Stimulated activated memory B cell treated with anti-CD40 and anti-IgM and Interleukin-4, amounts not matched to agents 10 μg/mL and 1 μg/mL and 100 μg/mL, for 72 hours (primary cell): ENCODE measurements at places on chromosomes 11 and 22.

DNA sequence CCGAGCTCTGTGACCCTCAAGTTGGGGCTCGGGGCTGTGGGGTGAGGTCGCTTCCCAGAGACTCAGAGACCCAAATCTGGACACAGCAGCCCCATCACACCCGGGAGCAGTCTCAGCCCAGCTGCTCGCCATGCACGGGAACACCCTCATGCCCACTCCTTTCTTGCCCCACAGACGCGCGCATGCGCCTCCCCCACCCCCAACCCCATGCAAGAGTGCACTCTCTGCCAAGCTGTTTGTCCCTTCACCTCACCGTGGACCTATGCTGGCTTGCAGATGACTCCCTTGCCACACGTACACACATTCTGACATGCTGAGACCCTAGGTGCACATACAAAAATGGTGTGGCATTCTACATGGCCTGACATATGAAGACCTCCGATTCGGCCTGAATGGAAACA lies 478 bp upstream of the CD248 start:
- ATAC-seq: no peak

DNA sequence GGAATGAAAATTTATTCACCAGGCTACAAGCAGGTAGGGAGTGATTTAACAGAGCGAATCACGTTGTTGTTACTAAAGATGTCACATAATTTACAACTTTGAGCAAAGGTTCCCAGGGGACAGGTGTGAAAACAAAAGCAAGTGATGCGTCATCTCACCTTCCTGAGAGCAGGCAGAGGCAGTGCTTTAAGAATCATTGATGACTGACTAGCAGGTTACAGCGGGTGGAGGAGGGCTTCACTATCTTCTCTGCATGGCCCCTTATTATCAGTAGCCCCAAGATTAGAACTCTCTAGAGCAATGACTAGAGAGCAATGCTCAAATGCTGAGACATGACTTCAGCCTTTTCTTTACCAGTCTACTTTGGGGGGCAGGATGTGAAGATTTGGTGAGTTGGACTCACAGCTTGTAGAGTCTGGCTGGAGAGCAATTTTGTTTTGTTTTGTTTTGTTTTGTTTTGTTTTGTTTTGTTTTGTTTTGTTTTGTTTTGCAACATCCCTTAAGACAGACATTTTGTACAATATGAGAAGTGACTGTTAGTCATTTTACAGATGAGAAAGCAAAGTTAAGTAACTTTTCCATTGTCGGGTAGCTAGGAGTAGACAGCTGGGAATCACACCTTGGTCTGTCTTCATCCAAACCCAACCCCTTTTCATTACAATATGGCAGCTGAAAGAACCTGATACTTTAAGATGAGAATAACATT lies 84.8 kb downstream of the SLC1A2 start:
- ATAC-seq: peak; percentile 85

DNA sequence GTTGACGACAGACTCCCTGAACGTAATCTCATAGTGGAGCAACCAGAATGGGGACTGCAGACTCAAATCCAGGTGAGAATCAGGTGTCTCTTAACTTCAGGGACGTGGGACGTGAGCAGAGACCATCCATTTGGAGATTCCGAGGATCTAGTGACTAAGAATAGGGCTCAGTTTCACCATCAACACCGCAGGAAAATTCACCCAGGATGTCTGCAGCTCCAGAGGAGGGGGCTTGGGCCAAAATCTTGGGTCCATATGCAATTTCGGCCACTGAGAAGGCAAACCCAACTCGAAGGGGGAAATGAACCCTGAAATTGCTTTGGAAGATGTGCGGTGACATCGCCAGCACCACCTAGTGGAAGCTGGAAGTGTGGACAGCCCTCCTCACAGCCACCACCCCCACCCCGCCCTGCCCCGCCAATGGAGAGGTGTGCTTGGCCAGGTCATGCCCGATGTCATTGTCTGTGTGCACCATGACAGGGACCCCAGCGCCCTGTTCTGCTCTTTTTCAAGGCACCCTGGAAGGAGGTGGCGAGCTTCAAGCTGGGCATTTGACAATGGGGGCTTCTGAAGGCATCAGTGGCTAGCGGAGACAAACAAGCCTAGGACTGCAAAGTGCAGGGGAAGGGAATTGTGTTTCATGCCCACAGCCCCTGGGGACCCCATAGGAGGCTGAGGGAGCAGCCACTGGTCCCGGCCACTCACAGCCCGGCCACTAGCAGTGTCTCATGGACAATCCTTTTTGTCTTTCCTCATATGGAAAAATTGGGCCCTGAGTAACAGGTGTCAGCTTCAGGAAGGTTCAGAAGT lies 24.8 kb downstream of the APOL1 start:
- ATAC-seq: peak; percentile 89

DNA sequence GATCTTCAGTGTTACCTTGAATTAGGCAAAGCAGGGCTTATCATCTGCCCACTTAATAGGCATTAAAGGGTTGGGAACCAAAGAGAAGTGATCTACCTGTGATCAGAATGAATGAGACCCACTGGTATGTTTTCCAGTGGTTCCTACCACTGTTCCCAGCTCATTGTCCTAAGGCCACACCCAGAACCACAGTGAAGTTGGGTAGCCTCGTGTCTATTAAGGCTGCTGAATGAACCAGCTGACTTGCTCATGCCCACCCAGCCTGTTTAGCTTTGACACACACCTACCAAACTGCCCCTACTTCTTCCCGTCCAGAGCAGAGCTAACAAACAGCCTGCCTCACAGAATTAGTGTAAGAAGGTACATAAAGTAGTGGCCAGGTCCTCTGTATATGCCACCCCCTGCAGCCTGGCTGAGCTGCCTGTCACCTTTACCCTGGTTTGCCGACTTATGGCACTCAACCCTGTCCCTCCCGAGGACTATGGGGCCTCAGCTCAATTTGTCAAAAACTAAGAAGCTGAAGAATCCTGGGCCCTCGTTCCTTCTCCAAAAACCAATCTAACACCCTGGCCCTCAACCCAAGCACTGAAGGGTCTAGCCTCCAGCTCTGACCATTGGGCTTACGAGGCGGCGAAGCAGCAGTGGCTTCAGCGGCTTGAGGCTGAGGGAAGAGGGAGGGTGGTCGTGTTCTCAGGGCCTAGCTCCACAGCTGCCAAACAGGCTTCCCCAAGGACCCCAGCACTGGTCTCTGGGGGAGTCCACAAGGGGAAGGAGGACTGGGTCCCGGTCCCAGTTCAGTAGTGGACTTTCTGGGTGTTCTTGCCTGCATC lies 9.8 kb downstream of the UCP2 start:
- no peak for ATAC-seq

DNA sequence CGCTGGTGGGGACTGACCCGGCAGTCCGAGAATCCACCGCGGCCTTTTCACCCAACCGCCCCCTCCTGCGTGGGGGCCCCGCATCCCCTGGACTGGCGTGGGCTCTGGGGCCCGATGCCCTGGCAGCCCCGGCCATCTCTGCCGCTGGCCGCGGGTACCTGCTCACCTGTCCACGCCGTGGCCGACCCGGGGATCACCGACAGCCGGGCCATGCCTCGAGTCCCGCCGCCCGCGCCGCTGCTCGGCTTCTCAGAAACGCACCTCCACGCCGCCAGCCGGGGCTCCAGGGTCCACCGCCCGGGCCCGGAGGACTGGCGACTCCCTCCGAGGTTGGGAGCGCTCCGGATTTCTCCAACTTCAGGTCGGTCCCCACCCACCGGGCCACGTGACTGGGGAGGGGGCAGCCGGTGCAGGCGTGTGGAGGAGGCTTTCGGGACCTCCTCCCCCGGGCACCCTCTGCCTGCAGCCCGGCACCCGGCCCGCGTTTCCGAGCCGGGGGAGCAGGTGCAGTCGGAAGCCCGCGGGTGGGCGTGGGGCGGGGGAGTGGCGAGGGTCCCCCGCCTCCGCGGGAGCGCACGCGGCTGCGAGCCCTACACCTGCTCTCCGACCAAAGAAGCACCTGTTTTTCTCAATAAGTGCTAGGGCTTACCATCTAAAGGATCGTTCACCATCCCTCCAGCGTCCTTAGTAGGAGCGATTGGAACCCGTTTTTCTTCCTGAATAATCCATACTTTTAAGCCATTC lies 554 bp upstream of the NRIP3 start:
- ATAC-seq: peak; percentile 22

- ATAC-seq: no peak
Observed at GRCh38 chr11:13261591-13262061, 16.0 kb upstream of the BMAL1 start.

GRCh38 chr11:133386262-133386661 lies 146.0 kb downstream of the OPCML start:
- no peak for ATAC-seq

- peak; percentile 47 for ATAC-seq
Observed at GRCh38 chr22:25148149-25148691, 51.4 kb upstream of the CRYBB3 start.

- ATAC-seq: no peak
Observed at GRCh38 chr22:47810505-47811500, 1048.4 kb downstream of the TBC1D22A start.

DNA sequence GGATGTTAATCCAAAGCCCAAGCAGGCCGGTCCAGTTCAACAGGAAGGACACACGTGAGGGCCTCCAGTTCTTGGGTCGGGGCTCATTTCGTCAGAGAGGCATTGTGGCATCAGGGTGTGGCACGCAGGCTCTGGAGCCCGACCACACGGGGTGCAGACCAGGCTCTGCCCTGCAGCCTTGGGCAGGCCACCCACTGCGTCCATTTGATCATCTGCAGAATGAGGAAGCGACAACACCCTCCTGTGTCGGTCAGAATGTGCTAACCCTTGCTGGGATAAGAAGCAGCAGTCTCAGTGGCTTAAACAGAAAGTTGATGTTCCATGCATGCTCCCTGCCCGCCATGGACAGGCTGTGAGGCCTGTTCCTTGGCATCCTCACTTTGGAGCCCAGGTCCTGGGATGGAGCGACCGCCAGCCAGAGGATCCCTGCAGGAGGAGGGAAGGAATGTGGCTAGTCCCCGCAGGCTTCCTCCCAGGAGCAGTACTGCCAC lies 10.8 kb downstream of the RIBC2 start:
- ATAC-seq: no peak

DNA sequence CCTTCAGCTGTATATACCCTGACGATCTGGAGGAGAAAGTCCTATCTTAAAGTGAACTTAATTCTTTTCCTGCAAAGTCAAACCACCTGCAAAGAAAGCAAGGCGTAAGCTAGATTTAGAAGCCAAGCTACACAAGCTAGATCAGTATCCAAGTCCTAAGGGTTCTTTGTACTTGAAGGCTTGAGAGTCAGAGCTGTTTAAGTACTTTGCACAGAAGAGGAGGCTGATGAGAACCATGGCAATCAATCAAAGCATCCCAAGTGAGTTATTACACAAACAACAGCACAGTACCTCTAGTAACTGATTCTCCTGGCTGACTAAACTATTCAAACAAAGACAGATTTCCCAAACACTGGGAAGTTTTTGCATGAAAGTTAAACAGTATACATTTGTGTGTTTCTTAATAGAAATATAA lies 1.9 kb downstream of the CDON start:
- ATAC-seq: no peak

- no peak for ATAC-seq
Observed at GRCh38 chr11:86681483-86681756, 9.0 kb upstream of the ME3 start.

DNA sequence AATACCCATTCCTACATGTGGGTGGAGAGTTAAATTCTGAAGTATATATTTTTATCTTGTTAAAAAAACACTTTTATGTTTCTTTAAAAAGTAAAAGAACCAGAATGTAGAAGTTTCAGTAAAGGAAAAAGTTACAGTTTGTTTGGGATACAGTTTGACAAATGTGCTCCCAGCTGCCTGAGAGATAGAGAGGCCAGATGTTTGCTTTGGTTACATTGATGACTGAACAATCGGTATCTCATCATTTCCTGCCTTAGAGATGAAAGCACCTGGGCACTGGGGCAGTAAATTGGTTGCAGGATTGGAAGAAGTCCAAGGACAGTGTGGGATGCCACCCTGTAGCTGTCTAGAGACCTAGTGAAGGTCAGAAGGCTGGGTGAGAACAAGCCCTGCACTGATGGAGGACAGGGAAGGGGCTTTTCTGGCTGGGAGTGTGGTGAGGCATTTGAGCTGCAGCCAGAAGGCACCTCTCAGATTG lies 16.6 kb downstream of the MED15 start:
- peak; percentile 56 for ATAC-seq

GRCh38 chr11:96279018-96279895 lies 63.7 kb downstream of the MAML2 start:
- peak; percentile 47 for ATAC-seq

- no peak for ATAC-seq
Observed at GRCh38 chr22:49084206-49084605, 743.5 kb downstream of the BRD1 start.

- no peak for ATAC-seq
Observed at GRCh38 chr11:116072133-116072532, 567.9 kb upstream of the CADM1 start.

- ATAC-seq: no peak
Observed at GRCh38 chr11:93051186-93051585, 81.7 kb downstream of the MTNR1B start.

- ATAC-seq: peak; percentile 58
Observed at GRCh38 chr11:68460741-68461574, at the start of gene PPP6R3. TSS of gene PPP6R3 (plus strand) at chr11:68460752. CDS start at chr11:68537665, 76,913 bp downstream.

- ATAC-seq: peak; percentile 42
Observed at GRCh38 chr11:126426820-126427749, 71.6 kb downstream of the ST3GAL4 start.

GRCh38 chr22:37982938-37983859 lies 1.2 kb downstream of the SOX10 start:
- no peak for ATAC-seq

GRCh38 chr11:7905549-7905948 lies 25.5 kb downstream of the OR10A6 start:
- no peak for ATAC-seq

- ATAC-seq: no peak
Observed at GRCh38 chr11:33689501-33689900, 11.1 kb downstream of the C11orf91 start.

DNA sequence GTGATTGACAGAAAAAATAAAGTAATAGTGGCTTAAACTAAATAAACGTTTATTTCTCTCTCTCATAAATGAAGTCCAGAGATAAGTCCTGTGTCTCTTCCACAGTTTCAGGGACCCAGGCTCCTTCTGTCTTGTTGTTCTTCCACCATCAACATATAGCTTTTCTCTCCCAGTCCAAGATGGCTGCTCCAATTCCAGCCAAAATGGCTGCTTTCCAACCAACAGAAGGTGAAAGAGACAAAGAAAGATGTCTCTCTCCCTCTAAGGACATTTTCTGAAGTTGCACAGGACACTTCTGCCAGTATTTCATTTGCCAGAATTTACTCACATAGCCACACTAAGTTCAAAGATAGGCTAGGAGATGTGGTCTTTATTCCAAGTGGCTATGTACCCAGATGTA lies 9.4 kb upstream of the PLEKHB1 start:
- no peak for ATAC-seq

DNA sequence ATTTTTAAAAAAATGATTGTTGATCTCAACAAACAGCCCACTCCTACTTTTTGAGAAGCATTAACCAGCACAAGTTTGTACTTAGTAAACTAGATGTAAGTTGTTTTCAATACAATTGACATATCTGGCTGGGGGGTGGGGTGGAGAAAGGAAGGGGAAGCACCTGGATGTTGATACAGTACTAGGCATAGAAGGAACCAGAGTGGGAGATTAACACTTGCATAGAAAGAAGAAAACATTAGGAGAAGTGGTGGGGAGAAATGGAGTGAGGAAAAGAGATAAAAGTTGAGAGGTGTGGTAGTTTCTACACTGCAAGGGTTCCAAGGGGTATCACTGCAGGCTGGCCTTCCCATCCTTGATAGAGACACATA lies 10.6 kb upstream of the GAB2 start:
- no peak for ATAC-seq
